ENCODE measurements at places on chromosomes 7 and 10.

- no peak for DNase-seq
These were observed 11.2 kb downstream of the MNX1 start for GRCh38 chr7:156998988-156999957.

GRCh38 chr7:70735313-70735712, 396.6 kb upstream of the GALNT17 start:
- DNase-seq = no peak

DNA sequence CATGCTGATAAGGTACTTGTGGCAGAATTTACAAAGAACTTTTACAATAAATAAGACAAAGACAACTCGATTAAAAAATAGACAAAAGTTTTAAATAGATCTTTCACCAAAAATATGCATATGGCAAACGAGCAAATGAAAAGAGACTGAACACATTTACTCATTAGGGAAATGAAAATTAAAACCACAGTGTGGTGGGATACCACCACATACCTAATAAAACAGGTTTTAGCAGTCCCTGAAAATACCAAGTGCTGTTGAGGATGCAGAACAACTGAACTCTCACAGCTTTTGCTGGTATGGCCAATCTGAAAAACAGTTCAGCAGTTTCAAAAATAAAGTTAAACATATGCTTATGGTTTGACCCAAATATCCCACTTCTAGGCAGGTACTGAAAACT, 205.4 kb upstream of the ADO start:
- no peak for DNase-seq

GRCh38 chr10:129848696-129849451, 115.2 kb downstream of the EBF3 start:
- no peak for DNase-seq

- DNase-seq = no peak
These were observed 126.7 kb downstream of the ARL4A start for GRCh38 chr7:12814107-12814506.

DNA sequence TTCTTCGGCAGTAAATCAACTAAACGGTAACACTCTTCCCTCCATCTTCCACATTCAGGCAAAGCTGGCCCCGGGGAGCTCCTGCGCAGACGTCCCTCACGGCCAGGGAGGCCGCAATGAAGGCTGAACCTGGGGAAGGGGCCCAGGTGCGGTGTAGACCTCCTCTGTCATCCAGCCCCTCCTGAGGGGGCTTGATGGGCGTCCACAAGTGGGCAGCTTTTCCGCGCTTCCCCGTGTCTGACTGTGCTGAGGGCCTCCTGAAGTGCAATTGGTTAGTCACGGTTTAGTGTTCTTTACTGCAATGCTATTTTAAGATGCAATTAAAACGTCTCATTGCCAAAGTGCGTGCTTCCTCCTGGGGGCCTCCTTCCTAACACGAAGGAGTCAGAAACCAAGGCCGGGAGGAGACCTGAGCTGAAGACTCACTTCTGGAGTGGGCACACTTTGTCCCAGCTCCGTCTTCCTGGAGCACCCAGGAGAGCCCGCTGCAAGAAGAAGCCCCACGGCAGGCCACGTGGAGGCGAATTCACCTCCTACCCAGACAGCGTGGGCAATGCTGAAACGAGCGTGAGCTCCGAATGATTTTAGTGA, 173.3 kb downstream of the ELFN1 start:
- DNase-seq = no peak

DNA sequence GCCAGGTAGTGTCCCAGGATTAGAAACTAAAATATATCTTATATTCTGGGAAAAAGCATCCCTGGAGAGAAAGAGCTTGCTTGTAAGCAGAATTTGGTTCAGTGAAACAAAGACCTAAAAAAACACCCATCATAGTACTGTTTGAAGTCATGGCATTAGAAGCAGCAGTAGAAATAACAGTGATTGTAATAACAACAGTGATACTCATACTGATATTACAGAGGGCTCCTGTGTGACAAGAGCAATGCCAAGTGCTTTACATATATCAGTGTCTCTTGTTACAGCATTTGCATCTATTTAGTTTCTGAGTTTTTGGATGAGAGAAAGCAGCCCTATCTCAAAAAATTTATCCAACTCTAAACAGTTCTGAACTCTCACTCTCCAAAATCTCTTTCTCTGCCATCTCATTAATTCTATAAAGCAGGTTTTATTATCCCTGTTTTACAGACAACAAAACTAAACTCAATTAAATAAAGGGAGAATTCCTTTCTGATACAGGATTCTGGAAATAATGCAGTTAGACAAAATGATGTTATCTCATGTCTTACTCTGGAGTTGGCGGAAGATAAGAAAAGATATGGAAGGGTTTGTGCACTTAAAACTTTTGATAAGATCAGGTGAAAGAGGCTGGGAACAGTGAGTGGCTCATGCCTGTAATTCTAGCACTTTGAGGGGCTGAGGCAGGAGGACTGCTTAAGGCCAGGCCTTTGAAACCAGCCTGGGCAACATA, 146.5 kb upstream of the AOAH start:
- no peak for DNase-seq

GRCh38 chr7:106521541-106521940, 139.4 kb downstream of the CCDC71L start:
- no peak for DNase-seq

- DNase-seq = no peak
These were observed 20.0 kb downstream of the RBM17 start for GRCh38 chr10:6108631-6109443.

DNA sequence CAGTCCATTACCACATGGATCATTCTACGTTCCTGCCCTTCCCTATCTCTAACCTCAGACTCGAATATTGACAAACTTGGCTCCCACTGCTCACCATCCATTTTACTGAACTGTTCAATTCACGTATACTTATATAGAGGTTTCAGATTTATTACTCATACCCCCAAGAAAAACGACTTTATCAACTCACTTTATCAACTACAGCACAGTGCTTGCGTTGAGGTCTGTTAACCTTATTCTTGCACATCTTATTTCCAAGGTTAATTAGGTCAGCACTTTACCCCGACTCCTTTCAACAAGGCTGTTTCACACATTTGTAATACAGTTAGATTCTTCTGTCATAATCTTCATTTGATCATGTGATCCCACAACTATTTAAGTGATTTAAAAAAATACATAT, 162.3 kb upstream of the AHR start:
- DNase-seq = no peak

- DNase-seq = no peak
These were observed 23.9 kb downstream of the CACUL1 start for GRCh38 chr10:118730756-118731456.

GRCh38 chr7:56218510-56218909, 102.3 kb upstream of the NUPR2 start:
- DNase-seq = no peak

GRCh38 chr7:353746-354325, 63.9 kb downstream of the FOXL3 start:
- no peak for DNase-seq

- DNase-seq = no peak
These were observed 163.7 kb downstream of the MACC1 start for GRCh38 chr7:20053334-20054104.

DNA sequence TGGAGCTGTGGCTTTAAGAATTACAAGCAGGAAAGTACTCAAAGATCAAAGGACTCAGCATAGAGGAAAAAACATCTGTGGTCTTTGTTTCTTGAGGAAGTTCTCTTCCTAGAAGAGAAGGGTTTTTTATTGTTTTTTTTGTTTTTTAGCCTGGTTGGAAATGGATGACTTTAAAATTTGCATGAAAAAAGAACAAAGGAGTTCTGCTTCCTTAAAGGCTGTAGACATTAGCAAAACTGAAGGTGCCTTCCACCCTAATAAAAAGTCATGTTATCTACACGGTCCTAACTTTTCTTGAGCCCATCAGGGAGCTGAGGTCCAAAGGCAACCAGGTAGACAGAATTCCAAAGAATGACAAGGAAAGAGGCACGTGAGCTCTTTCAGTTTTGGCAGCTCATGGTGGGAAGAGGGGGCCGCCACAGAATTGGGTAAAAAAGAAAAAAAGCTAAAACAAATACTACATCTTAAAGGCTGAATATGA, 356.6 kb downstream of the SH2D4B start:
- DNase-seq = no peak

DNA sequence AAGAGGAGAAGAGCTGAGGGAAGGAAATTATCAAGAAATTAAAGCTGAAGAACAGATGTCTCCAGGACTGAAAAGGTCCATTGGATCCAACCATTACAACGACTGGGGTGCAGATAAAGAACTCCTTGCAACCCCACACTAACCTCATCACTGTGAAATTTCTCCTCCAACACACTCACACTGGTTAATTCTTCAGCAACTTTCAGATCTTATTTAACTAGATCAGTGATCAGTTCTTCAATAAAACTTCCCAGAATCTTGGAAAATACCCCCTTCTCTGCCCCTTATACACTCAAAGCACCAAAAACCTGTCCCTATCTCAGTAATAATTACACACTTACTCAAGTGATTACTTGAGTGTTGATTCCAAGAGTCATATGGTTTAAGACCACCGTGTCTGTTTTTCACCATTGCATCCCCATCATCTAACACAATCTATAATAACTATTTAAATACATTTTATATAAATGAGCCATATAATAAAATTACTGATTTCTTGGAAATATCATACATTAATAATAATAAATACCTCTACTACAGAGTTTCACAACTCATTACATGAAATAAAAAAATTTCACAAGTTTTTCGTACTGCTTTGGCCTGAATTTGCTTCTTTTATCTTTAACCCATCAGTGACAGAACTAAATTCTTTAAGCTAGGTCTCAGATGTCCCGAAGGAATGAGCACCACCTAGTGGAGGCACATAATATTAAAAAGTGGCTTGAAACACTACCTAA, 123.7 kb downstream of the MPP7 start:
- DNase-seq = peak; percentile 53

DNA sequence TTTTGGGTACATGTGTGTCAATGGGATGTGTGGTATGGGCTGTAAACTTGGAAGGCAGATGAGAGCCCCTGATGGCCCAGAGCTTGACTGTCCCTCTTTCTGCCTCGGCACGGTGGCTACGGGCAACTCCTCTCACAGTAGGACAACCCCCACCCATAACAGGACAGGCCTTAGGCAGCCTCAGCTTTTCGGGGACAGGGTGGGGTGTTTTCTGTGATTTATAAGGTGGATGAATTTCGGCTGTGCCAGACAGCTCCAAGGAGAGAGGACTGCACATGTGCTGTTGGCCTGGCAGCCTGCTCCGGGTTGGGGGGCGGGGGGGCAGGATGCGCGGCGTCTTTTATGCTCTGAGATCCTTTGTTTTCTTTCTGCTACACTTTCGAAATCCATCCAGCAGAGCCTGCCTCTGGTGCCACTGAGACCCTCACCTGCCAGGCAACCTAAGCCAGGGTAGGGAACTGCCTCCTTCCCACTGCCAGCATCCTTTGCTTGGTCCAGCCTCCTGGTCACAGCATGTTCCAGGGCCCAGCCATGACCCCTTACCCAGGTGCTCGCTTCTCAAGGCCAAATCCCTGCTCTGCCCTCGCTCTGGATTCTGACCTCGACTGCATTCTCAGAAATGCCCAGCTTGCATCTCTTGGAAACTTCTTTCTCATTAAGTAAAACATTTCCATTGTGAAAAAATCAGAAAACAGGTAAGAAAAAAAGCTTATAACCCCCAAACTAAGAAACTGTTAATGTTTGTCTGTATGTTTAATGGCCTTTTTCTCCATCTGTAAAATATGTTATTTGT, 15.4 kb upstream of the BTBD16 start:
- DNase-seq = no peak

DNA sequence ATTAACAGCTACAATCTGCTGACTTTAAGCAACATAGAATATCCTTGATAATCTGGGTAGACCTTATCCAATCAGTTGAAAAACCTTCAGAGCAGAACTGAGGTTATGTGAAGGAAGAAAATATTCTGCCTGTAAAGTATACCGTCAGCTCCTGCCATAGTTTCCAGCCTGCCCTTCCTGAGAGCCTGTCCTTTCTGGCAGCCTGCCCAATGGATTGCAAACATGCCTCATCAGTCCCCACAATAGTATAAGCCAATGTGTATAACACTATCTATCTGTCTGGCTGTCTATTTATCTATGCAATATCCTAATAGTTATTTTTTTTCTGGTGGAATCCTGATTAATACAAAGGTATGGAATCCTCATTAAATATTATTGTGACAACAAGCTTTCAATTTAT, 489.2 kb upstream of the KCND2 start:
- no peak for DNase-seq

GRCh38 chr7:47730142-47730541, 148.2 kb upstream of the TNS3 start:
- DNase-seq = no peak

GRCh38 chr10:38174336-38174735, 80.2 kb downstream of the ZNF37A start:
- DNase-seq = no peak

GRCh38 chr10:122894261-122894944, 15.0 kb upstream of the FAM24B start:
- no peak for DNase-seq

DNA sequence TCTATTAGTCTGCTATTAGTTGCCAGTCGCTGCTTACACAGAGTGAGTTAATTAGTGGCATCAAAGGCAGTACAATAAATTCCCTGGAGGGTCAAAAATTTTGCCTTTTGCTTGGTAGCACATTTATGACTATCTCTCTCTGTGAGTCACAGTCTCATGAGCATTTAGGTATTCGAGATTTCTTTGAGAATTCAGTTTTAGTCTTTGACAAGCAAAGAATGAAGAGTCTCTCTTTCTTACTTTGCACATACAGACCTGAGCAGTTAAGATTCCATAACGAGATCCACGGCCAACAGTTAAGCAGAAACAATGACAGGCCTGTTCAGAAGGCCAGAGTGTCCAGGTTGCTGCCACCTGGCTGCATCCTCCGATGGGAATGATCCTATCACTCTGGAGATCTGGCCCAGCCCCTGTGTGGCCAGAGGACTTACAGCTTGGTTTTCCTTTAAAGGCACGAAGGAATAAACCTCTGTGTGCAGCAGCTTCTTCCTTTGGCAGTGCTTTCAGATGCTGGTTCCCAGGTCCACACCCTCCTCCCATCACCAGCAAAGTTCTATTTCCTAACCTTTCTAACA, 80.6 kb downstream of the GLI3 start:
- DNase-seq = no peak

GRCh38 chr10:83372646-83373045, 766.7 kb upstream of the GHITM start:
- no peak for DNase-seq

DNA sequence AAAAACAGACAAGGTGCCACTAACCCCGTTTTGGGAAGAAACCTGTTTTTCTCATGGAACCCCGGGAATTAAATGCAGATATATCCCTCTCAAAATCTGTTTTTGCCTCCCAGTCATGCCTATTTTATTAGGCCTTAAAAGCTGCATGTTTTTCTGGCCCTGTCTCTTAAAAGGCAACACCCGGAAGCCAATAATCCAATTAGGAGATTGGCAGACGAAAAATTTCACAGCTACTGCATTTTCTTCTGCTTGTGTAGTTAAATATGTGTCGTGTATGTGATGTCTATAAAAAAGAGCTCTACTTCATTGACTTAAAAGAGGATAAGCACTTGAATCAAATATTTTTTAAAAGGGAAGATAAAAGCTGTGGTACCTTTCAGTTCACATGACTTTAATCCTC, 31.9 kb upstream of the OPTN start:
- no peak for DNase-seq

GRCh38 chr7:2018569-2019460, 213.9 kb downstream of the MAD1L1 start:
- no peak for DNase-seq

All from activated CD4-positive, alpha-beta T cell treated with anti-CD3 and anti-CD28 coated beads, Interleukin-2, amount 50 U/mL, for 24 hours (primary cell).